CD4-positive, CD25-positive, alpha-beta regulatory T cell (primary cell): ENCODE measurements at places on chromosomes 2 and 18.

DNA sequence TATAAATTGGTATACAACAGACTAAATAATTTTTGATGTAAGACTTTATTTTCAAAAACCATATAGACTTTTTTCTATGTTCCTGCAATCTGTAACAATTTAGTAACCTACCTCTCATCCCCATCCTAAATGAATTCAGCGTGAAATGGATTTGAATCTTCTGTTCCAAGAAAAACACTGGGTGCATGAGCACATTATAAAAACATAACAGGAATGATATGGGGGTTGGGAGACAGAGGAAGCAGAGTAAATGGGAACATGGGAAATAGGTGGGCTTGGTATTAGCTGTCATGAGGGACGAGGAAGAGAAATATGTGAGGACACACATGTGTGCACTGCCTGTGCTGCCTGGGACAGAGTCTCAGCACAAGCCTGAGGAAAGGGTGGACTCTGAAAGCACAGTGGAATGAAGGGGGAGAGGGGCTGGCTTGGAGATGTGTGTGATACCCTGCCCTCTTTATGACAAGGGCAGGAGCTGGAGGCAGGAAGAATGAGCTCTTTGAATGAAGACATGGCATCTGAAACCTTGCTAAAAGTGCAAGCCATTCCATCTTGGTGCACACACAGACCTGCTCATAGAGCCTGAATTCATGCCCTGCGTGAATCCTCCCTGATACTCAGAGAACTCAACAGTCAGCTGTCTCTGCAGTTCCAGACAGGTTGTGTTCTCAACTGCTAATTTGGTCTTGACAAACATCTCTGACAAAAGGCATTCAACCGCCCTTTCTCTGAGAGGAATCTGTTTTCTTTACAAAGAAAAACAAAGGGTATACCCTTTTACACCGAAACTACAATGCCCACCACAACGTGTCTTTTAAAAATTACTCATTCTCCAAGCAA, 66.6 kb downstream of the EPB41L3 start:
- H3K36me3 ChIP-seq: no peaks in the 10 kb centered on the region
- no peak for DNase-seq
- H3K27ac ChIP-seq: no peak overlapping the region
- no peak overlapping the region for H3K4me3 ChIP-seq

DNA sequence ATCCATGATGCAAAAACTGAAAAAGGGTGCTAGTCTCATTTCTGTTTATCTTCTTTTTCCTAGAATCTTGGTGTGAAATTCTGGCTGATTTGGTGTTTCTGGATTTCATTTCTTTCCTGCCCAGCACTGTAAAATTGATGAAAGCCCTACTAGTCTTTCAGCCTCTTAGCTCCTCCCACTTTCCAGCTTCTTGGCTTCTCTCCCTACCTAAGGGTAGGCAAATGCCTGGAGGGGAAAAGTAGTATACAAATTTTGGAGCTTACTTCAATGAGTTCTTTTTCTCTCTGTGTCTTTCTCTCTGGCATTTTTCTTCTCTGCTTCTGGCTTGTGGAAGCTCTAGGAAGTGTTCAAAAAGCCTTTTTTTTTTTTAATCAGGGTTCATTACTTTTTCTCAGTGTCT, 160.5 kb downstream of the XIRP2 start:
- DNase-seq: no peak
- no peaks in the 10 kb centered on the region for H3K36me3 ChIP-seq
- H3K27ac ChIP-seq: no peak overlapping the region
- H3K27me3 ChIP-seq: no peaks in the 10 kb centered on the region

DNA sequence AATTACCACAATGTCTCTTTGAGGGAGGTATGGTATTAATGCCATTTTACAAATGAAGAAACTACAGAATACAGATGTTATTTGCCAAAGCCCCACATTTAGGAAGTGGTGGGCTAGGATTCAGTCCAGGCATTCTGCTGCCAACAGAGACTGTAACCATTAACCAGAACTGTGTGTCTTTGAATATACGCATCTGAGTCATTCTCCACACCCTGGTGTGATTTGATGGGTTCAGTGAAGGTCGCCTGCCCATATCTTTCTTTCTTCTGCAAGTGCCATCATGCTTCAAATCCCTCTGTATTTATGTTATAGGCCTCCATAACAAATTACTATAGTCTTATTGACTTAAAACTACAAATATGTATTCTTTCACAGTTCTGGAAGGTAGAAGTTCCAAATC, 479.0 kb upstream of the DCC start:
- no peaks in the 10 kb centered on the region for H3K27me3 ChIP-seq
- H3K4me3 ChIP-seq: no peak overlapping the region
- no peaks in the 10 kb centered on the region for H3K4me1 ChIP-seq

GRCh38 chr2:10541081-10541480, 93.0 kb upstream of the ODC1 start:
- no peaks in the 10 kb centered on the region for H3K36me3 ChIP-seq
- no peak for DNase-seq

GRCh38 chr2:8544171-8544785, 137.6 kb upstream of the ID2 start:
- peak overlapping the region; percentile 72 for H3K27ac ChIP-seq
- no peak overlapping the region for H3K4me3 ChIP-seq
- H3K4me1 ChIP-seq: peaks cover 52% of the 10 kb centered on the region

GRCh38 chr2:12106440-12107080, 360.1 kb downstream of the LPIN1 start:
- peaks cover 16% of the 10 kb centered on the region for H3K4me1 ChIP-seq
- H3K36me3 ChIP-seq: no peaks in the 10 kb centered on the region
- DNase-seq: no peak
- no peaks in the 10 kb centered on the region for H3K27me3 ChIP-seq
- H3K27ac ChIP-seq: no peak overlapping the region

GRCh38 chr18:47826157-47827074, 104.0 kb downstream of the SMAD2 start:
- no peaks in the 10 kb centered on the region for H3K4me1 ChIP-seq
- DNase-seq: no peak
- no peak overlapping the region for H3K27ac ChIP-seq
- no peak overlapping the region for H3K4me3 ChIP-seq

GRCh38 chr2:62209427-62209991, 13.6 kb downstream of the B3GNT2 start:
- H3K4me1 ChIP-seq: peaks cover 81% of the 10 kb centered on the region
- no peak for DNase-seq
- H3K36me3 ChIP-seq: peaks cover 3% of the 10 kb centered on the region
- H3K27ac ChIP-seq: peak overlapping the region; percentile 20
- H3K4me3 ChIP-seq: peak overlapping the region; percentile 47

DNA sequence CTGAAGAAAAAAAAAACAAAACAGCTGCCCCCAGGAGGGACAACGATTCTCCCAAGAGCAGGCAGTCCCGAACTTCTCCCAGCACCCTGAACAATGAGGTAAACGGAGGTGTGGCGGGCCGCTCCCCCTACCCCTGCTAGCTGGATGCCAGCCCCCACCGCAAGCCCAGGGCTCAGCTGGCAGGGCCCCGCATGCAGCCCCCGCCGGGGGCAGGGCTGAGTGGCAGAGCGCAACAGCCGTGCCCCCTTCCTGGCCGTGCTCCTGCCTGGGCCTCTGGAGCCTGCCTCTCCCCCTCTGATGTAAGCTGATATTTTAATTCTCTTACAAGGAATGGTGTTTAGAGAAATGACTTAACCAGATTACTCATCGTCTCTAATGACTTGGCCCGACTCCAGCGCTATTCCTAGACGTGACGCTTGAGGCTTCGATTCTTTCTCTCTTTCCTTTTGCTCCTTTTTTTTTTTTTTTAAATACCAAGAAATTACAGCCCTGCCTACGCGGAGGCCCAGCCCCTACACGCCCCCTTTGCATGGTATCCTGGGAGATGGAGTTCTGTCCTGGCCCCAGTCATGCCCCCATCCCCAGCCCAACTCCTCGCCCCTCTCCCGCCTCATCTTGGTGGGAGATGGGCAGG, 4.6 kb upstream of the ARID5A start:
- no peaks in the 10 kb centered on the region for H3K36me3 ChIP-seq
- no peaks in the 10 kb centered on the region for H3K27me3 ChIP-seq
- H3K4me1 ChIP-seq: peaks cover 36% of the 10 kb centered on the region

DNA sequence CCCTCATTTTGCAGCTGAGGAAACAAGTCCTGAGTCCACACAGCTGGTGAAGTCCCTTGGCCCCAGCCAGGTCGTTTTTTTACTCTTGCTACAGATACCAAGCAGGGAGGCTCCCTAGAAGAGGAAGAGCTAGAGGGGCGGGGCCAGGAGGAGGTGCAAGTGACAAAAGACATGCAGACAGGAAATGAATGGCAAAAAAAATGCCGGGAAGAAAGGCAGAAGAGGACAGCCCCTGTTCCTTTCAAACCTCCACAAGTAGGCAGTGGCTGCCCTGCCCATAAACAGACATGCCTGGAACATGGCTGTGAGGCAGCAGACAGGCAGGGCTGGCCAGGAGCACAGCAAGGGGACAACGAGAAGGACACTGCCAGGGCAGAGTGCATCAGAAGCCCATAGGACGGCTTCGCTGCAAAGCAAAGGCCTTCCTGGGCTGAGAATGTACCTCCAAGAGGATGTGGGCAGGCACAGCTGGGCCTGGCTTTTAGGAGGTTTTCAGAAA, 108.7 kb downstream of the ZBTB7C start:
- H3K27ac ChIP-seq: no peak overlapping the region
- no peaks in the 10 kb centered on the region for H3K36me3 ChIP-seq
- H3K4me1 ChIP-seq: no peaks in the 10 kb centered on the region
- peak; percentile 40 for DNase-seq

- peaks cover 7% of the 10 kb centered on the region for H3K4me1 ChIP-seq
- no peaks in the 10 kb centered on the region for H3K36me3 ChIP-seq
- no peak overlapping the region for H3K27ac ChIP-seq
- H3K4me3 ChIP-seq: no peak overlapping the region
Measured at GRCh38 chr2:191756761-191757160, 78.8 kb downstream of the NABP1 start.

GRCh38 chr2:63131196-63131595, 80.6 kb downstream of the OTX1 start:
- no peaks in the 10 kb centered on the region for H3K36me3 ChIP-seq
- no peak overlapping the region for H3K27ac ChIP-seq
- no peak overlapping the region for H3K4me3 ChIP-seq
- no peak for DNase-seq

GRCh38 chr2:118386641-118387302, 298.5 kb downstream of the INSIG2 start:
- H3K27me3 ChIP-seq: no peaks in the 10 kb centered on the region
- no peaks in the 10 kb centered on the region for H3K36me3 ChIP-seq
- no peak for DNase-seq
- H3K4me1 ChIP-seq: no peaks in the 10 kb centered on the region
- no peak overlapping the region for H3K4me3 ChIP-seq

- H3K4me3 ChIP-seq: peak overlapping the region; percentile 15
- no peaks in the 10 kb centered on the region for H3K4me1 ChIP-seq
- DNase-seq: no peak
- no peaks in the 10 kb centered on the region for H3K27me3 ChIP-seq
Measured at GRCh38 chr2:43515807-43516497, 79.9 kb downstream of the THADA start.

- no peaks in the 10 kb centered on the region for H3K27me3 ChIP-seq
- no peaks in the 10 kb centered on the region for H3K36me3 ChIP-seq
- H3K4me1 ChIP-seq: peaks cover 87% of the 10 kb centered on the region
- peak overlapping the region; percentile 70 for H3K4me3 ChIP-seq
- peak overlapping the region; percentile 60 for H3K27ac ChIP-seq
Measured at GRCh38 chr18:13613099-13613498, 113.3 kb downstream of the FAM210A start.

- no peaks in the 10 kb centered on the region for H3K4me1 ChIP-seq
- H3K36me3 ChIP-seq: peaks cover 87% of the 10 kb centered on the region
- DNase-seq: peak; percentile 15
- no peak overlapping the region for H3K27ac ChIP-seq
Measured at GRCh38 chr2:240013343-240013742, 11.8 kb downstream of the NDUFA10 start.

GRCh38 chr2:445896-446295, 158.0 kb upstream of the ALKAL2 start:
- no peak overlapping the region for H3K4me3 ChIP-seq
- H3K36me3 ChIP-seq: no peaks in the 10 kb centered on the region
- H3K4me1 ChIP-seq: no peaks in the 10 kb centered on the region
- H3K27me3 ChIP-seq: no peaks in the 10 kb centered on the region
- DNase-seq: no peak
- H3K27ac ChIP-seq: no peak overlapping the region

DNA sequence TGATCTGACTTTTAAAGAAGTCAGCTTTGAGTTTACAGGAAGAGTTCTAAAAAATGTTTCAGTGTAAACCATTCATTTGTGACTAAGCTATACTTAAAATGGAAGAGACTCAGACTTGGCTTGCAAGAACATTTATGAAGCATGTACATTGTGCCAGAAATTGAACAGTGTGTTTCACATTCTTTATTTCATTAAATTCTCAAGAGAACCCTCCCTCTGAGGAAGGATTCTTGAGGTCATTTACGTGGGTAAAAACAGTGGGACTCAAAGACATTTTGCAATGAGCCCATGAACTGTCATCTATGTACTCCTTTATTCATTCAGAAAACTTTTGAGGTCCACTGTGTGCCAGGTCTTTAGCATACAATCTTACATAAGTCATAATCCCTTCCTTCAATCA, 143.6 kb upstream of the ZNF521 start:
- no peak overlapping the region for H3K4me3 ChIP-seq
- no peak for DNase-seq
- no peaks in the 10 kb centered on the region for H3K27me3 ChIP-seq
- H3K36me3 ChIP-seq: no peaks in the 10 kb centered on the region
- no peaks in the 10 kb centered on the region for H3K4me1 ChIP-seq
- H3K27ac ChIP-seq: no peak overlapping the region

DNA sequence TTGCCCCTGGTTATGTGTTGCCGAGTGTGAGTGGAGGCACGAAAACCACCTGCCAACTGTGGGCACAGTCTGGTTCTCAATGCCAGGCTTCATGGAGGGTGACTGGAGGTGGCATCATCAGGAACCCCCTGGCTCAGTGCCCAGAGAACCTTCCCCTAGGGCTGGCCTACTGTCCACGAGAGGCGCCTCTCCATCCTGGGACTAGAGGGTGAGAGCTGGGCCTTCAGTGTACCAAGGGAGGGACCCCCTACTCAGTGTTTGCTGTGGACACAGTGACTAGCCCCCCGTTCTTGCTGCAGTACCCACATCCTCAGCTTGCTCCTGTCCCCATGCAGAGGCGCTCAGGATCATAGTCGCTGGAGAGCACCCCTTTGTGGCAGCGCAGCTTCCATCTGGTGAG, 202.6 kb downstream of the HDAC4 start:
- no peak overlapping the region for H3K4me3 ChIP-seq
- no peaks in the 10 kb centered on the region for H3K4me1 ChIP-seq
- H3K36me3 ChIP-seq: peaks cover 28% of the 10 kb centered on the region
- H3K27me3 ChIP-seq: no peaks in the 10 kb centered on the region

DNA sequence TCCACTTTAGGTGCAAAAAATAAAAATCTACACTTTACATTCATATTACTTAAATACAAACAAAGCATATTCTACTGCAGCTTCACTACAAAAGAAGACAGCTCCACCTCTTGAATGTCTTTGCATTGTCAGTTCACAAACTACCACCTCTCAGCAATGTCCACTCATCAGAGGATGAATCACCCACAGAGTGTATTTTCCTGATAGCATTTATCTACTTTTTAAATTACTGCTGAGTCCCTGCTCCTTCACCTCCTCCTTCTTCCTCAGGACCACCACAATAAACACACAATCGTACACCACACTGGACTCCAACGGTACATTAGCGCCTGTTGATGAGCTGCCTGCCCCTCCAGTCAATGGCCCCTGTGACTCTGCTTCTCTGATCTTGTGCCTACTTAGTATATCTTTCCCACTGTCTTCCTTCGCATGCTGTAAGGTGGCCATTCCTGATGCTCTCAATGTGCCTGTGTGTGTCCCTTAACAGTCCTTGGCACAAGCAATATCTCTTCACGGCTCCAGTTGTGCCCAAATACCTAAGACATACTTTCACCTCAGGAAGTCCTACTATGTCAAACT, 120.9 kb downstream of the DHRS9 start:
- no peaks in the 10 kb centered on the region for H3K27me3 ChIP-seq
- no peak overlapping the region for H3K4me3 ChIP-seq
- H3K36me3 ChIP-seq: no peaks in the 10 kb centered on the region
